ENCODE measurements at places on chromosomes 2 and 18.

DNA sequence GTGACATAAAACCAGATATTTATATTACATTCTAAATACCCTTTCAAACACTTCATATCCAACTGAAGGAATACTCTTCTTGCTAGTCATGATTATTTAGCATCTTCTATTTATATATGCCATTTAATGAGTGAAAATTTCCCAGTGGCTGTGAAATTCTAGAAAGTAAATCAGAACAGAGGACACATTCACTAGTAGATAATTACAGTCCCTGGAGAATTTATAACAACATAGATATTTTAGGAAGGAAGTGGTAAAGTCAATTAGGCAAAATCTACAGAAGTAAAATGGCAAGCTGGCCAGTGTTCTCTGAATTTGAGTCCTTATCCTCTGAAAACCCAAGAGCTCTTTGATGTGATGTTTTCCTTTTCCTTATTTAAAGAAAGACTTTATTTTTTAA is 121.8 kb downstream of the PMAIP1 start:
- DNase-seq: no peak

- no peak for DNase-seq
Measured at GRCh38 chr2:135984199-135985017, 1.0 kb downstream of the DARS1 start.

DNA sequence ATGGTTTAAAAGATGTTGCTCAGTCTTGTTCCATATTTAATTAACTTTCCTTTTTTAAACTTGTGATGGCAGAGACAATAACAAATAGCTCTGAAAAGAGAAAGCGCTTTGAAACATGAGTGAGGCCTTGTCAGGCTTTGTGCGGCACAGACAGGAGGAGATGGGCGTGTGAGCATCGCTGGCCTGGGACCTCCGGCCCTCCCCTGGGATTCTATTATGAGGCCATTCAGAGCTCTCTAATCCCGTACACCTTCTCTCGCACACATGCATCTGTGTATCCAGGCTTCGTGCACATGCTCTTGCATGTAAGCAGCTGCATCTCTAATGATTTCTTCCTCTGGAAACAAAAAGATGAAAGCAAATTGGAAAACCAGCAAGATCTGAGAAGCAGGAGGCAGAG is 313.7 kb downstream of the ZNF521 start:
- DNase-seq: no peak

GRCh38 chr18:64294967-64295366 is 146.1 kb upstream of the LINC00305 start:
- no peak for DNase-seq

GRCh38 chr18:75226956-75227316 is 16.3 kb downstream of the TSHZ1 start:
- DNase-seq: no peak

DNA sequence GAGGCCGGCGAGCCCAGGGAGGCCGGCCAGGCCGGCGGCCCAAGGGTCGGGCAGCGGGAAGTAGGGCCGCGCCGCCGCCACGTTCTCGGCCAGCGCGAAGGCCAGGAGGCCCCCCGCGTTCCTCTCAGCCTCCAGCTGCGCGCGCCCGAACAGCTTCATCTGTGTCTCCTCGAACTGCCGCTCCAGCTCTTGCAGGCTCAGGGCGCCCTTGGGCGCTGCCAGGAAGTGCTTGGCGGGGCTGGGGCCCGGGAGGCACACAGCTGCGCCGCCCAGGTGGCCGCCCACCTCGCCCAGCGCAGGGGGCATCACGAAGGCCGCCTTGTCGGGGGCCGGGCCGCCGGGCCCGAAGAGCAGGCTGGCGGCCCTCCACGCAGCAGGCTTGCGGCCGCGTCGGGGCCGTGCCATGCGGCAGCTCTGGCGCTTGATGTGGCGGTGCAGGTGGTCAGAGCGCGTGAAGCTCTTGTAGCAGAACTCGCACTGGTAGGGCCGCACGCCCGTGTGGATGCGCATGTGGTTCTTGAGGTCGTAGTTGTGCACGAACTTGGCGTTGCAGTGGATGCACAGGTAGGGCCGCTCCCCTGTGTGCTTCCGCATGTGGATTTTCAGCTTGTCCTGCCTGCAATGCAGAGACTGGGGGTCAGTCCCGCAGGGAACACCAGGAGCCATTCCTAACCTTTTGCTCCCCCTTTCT is 99.0 kb upstream of the SMAD2 start:
- no peak for DNase-seq

DNA sequence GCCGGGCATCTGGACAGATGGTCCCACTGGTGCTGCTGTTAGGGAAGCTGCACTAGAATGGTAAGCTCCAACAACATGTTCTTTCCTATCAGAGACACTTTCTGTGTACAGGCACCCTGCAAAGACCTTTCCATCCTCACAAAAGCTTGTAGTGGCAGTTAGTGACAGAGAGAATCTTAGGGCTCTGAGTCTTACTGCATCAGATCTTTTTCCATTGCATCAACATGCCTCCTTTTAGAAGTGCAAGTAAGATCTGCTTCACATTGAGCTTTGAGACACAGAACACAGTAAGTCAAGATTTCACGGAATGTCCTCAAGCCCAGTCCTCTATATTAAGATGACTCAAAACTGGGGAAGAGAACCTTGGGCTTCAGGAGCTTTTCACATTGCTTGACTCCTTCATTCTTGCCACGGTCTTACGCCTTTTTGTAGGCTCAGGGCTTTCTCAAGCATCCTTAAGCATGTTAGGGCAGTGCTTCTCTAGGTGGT is 52.6 kb downstream of the ARL4C start:
- DNase-seq: no peak

GRCh38 chr2:235378246-235378645 is 115.6 kb upstream of the AGAP1 start:
- DNase-seq: no peak

GRCh38 chr18:67875944-67876343 is 359.4 kb upstream of the DSEL start:
- no peak for DNase-seq

DNA sequence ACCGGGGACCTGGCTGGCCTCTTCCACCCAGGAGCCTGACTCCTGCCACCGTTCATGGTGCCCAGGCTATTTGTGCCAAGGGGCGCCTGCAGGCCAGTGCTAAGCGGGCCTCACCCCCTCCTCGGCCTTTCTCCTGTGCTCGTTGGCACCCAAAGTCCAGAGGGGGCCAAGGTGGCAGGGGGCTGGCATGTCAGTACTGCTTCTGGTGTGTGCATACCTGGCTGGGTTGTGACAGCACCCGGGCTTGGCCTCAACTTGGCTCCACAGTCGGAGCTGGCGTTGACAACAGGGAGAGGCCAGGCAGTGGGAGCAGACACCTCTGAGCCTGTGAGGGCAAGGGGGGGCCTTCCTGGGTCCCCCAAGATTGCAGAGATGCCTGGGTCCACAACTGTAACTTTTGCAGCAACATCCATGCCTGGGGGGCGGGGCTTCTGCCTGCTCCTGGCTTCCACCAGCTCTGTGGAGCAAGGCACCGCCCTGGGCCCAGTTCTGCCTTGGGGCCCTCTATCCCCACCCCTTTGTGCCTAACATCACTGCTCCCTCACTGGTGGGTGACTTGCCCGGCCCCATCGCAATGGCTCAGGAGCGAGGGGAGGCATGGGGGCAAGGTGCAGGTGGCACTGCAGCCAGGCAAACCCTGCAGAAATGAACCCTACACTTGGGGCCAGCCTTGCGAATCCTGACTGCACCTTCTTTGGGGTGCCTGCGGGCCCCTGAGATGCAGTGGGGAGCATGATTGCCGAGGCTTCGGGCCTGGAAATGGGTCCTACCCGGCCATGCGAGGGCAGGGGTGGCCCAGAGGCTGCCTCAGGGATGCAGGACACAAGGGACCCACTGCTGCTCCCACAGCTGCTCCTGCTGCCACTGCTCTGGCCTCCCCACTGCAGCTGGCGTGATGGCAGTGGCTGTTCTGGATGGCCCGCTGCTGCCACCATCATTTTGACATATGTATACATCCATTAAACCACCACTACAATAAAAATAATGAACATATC is 35.9 kb downstream of the PTPN4 start:
- no peak for DNase-seq

DNA sequence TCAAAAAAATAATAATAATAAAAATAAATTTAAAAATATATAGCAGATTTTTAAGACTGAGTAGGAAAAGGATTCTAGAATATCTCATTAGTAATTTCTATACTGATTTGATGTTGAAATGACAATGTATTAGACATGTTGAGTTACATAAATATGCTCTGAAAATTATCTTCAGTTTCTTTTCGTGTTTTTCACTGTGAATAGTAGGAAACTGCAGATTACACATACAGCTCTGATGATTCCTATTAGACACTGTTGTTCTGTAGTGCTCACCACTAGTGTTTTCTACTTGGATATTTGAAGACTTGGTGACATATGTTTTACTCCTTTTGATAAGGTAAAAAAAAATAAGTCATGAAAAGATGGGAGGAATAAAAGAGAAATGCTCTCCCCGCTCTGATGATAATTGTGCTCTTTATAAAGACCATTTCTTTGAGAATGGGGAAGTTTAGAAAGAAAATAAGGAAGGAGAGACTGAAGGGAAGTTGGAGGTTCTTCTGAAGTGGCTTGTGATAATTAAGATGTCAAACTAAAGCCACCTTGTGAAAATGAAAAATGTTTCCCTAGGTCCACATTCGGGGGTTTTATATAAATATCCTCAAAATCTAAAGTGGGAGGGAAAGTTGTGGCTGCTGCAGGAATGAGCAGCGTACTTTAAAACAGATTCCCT is 52.9 kb downstream of the SLC9A2 start:
- DNase-seq: no peak

DNA sequence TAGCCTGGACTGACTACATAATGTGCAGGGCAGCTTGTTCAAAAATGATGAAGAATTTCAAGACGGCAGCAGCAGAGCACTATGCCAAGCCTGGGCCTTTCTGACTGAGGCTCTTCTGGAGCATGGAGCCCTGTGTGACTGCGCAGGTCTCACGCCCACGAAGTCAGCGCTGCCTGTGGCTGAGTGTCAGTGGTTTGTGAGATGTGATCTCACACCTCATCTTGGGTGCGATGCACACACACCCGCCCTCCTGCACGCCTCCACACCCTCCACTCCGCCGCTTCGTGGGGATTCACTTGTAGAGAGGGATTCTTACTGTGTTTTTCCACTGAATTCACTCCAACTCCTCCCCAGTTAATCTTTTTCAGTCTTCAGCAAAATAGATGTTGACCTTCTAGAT is 103.9 kb downstream of the VIT start:
- no peak for DNase-seq

DNA sequence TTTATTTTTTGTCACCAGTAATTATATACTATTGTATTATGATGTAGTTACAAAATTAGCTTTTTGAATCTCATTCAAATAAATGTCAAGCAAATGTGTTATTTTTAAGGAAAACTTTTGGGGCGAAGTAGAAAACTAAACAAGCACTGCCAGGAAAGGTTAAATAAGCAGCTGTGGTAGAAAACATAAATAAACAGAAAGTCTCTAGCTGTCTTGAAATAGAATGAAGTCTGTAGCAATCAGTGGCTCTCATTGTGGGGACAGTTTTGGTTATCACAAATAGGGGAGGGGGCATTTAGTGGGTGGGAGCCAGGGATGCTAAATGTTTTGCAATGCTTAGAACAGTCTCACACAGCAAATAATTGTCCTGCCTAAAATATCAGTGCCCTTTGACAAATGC is 3.4 kb downstream of the INSIG2 start:
- no peak for DNase-seq

GRCh38 chr2:113848758-113849415 is 41.0 kb upstream of the ACTR3 start:
- DNase-seq: no peak

DNA sequence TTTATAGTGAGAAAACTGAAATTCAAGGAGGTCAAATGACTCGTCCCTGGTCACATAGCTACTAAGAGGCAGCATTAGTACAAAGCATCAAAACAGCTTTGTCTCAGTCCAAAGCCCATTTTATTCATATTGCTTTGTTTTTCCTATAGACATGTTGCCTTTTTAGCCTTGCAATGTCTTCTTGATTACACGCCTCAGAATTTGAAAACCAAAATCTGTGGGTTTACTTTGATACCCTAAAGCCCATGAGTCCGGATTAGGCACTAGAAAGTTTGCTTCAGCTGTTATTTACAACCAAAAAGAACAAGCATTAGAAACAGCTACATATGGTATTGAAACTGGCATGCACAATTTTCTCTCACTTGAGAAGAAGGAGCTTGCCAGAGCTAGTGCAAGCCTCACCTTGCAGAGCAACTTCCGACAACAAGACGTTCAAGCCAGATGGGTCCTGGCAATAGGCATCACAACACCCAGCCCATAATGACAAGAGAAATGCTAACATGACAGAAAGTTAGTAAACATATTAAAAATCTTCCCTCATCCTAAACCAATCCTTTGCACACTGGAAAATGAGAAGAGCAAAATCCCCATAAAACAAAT is 276.8 kb downstream of the RIT2 start:
- DNase-seq: no peak

GRCh38 chr2:13005761-13006335 is 289.1 kb downstream of the TRIB2 start:
- DNase-seq: peak; percentile 51

DNA sequence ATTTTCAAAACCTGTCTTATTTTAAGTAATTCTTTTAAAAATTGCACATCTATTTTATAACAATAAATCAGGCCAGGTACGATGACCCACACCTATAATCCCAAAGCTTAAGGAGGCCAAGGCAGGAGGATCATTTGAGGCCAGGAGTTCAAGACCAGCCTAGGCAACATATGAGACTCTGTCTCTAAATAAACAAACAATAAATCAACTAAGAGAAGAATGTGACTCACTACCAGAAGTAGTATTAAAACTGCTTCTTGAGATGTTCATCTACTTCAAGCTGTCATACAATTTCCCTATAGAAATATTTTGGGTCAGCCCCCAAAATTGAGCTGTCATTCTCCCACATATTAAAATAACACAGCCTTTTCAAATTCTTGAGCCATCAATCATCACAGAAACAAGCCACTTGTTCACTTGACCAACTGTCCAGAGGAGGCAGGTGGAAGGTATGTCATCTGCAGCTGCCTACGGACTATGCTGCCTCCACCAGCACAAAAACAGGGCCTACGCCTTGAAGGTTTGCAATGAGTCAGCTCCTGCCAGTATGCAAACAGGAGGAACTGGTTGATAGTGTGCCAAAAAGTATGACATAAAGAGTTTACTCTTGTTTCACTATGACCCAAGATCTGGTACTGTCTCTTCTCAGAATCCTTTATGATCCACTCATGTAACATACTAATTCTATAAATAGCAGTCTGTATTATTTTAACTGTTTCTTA is 33.6 kb downstream of the KIDINS220 start:
- peak; percentile 94 for DNase-seq

DNA sequence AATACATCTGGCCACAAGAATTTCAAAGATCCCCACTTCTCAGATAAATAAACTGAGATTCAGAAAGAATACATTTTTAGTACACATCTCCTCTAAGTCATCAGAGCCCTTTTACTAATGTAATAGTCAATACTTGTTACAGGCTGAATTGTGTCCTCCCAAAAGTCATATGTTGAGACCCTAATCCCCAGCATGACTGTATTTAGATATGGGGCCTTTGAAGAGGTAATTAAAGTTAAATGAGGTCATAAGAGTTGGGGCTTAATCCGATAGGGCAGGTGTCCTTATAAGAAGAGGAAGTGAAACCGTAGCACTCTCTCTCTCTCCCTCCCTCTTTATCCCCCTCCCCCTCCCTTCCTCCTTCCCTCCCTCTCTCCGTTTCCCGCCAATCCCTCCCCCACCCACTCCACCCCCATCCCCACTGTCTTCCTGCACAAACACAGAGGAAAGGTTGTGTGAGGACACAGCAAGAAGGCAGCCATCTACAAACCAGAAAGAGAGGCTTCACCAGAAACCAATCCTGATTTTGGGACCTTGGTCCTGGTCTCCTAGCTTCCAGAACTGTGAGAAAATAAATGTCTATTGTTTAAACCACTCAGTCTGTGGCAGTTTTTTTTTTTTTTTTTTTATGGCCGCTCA is 66.6 kb upstream of the ZNF397 start:
- no peak for DNase-seq

All from lung microvascular endothelial cell (primary cell).